SHP77 (cell line): ENCODE measurements at places on chromosomes 2 and 18.

- DNase-seq, result no peak
Observed at GRCh38 chr2:96663177-96663576, 20.6 kb downstream of the FER1L5 start.

- no peak for DNase-seq
Observed at GRCh38 chr18:67074309-67074708, 442.2 kb downstream of the DSEL start.

DNA sequence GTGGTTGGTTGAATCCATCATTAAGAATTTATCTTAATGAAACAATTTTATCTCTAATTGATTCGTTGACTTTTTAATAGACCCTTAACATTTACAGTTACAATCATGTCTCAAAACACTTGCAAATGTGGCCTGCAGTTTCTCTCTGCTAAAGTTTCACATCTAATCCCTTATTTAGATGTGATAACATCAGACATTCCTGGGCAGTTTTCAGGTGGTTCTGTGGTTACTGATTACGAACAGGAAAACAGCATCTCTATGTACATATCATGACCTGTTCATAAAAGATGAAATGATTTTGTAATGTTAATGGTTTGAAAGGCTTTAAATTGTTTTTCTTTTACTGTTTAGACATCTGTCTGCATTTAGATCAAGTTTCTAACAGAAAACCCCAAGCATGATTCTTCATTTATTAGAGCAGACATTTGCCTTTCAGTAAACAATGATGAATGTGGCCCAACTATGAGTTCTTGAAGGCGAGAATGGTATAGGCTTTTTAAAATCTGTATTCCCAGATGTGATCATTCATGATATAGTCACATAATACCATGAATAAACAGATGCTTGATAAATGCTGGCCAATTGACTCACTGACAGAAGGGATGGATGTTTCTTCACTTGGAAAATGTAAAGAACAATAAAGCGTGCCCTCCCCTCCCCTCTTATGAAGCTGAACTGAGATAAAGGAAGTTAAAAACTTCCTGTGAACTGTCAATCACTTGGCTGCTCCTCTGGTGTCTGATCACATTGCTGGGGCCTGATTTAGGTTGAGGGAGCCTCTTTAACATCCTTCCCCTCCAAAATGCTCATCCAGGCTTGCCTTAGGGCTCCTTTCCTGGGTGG is 3.5 kb downstream of the CAPN14 start:
- no peak for DNase-seq

DNA sequence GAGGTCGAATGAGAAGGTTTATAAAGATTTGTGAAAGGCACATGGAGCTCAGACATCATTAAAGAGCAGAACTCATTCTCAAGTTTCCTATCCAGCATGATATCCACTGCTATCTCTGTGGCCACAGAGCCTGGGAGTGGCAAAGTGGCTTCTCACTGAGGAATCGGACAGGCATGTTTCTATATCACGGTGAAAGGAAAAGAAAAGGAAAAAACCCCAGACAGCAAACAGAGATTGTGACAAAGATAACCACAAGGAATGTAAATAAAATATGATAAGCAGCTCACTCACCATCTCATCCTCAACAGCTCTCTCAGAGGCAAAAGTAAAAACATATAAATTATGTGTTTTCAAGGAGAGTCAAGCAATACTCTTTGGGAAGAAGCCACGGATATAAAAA is 2.5 kb downstream of the PID1 start:
- DNase-seq, result no peak

DNA sequence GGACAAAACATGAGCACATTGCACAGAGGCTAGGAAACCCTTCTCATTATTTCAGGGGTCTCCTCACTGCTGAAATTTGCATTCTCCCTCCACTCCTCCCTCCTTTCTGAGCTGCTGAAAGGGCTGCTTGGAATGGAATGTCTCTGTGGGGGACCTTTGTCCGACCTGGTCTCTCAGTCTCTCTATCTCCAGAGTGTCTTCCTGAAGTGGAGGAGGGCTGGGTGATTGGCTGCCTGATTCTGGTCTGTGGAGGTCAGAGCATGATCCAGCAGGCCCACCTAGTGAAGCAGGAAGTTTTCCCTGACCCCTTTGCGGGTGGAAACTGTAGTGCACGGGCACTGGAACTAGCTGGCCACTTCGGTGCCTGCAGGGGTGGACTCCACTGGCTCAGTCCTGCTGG is 560.5 kb upstream of the HS6ST1 start:
- no peak for DNase-seq

GRCh38 chr2:176562359-176563078 is 293.3 kb downstream of the MTX2 start:
- DNase-seq, result no peak

- DNase-seq, result no peak
Observed at GRCh38 chr2:202104286-202104870, 31.3 kb downstream of the KIAA2012 start.
